ENCODE measurements at places on chromosomes 7 and 10. TPM values are rescaled to one million over a fixed set of nuclear protein-coding genes. Genes with fewer than 3 reads are reported as not detected.

VAX1 gene
- not detected for total RNA-seq

PTF1A gene
- total RNA-seq = not detected

GRCh38 chr7:95980167-95980566, 207.8 kb downstream of the DYNC1I1 start:
- peaks cover 7% of the 10 kb centered on the region for H3K27me3 ChIP-seq
- no peak overlapping the region for H3K27ac ChIP-seq
- no peak overlapping the region for H3K4me3 ChIP-seq
- peaks cover 8% of the 10 kb centered on the region for H3K4me1 ChIP-seq
- DNase-seq = no peak

HTR7 gene
- total RNA-seq = 3.0 TPM

CDHR1 gene
- 0.24 TPM for total RNA-seq

DNA sequence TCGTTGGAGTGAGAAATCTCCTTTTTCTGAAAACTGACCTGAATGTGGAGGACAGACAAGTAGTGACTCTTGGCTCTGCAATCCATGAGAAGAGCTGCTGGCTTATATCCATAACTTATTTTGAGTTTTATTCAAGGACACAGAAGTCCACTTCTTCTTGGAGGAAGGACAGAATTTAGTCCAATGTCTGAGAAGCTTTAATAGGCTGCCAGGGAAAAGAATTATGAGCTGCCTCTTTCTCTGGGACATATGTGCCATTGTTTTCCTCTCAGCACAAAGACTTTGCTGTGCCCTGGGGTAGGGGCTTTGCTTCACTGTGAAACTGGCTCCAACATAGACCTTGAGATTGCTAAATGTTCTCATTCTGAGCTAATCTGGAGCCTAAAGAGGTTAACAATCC, 20.5 kb upstream of the AOC1 start:
- no peak overlapping the region for H3K4me3 ChIP-seq
- H3K27ac ChIP-seq = no peak overlapping the region
- H3K36me3 ChIP-seq = no peaks in the 10 kb centered on the region
- H3K27me3 ChIP-seq = peaks cover 23% of the 10 kb centered on the region

DNA sequence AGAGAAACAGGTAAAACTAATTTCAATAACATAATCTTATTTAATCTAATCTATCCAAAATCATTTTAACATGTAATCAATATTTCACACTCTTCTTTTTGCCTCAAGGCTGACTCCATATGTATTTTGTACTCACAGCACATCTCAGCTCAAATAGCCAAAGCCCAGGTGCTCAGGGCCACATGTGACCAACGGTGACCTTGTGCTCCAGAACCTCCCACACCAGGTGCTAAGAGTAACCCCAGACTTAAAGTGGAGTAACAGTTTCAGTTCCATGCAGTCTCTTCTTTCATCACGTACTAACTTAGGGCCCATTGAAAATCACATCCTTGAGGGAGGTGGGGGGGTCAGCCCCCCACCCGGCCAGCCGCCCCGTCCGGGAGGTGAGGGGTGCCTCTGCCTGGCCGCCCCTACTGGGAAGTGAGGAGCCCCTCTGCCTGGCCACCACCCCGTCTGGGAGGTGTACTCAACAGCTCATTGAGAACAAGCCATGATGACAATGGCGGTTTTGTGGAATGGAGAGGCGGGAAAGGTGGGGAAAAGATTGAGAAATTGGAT, 47.3 kb downstream of the NCAPG2 start:
- no peak overlapping the region for H3K4me3 ChIP-seq
- peaks cover under 1% of the 10 kb centered on the region for H3K4me1 ChIP-seq
- H3K27me3 ChIP-seq = no peaks in the 10 kb centered on the region
- no peak overlapping the region for H3K27ac ChIP-seq

DNA sequence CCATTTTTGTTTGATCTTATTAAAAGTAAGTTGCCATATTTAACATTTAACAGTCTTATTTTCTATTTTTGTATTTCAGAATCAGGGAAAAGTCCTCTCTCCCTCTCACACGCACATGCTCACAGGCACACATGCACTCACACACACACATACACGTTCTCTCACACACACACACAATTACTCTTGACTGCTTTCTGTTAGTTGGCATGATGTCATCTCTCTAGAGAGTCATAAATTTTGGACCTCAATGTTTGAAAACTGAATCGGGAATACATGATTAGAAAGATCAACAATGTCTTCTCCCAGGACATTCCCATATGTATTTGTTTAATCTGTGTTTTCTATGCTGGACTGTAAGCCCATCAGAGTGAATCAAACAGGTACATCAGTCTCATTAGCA, 165.7 kb upstream of the AHR start:
- H3K4me1 ChIP-seq = peaks cover 19% of the 10 kb centered on the region
- no peaks in the 10 kb centered on the region for H3K27me3 ChIP-seq
- H3K4me3 ChIP-seq = no peak overlapping the region

DNA sequence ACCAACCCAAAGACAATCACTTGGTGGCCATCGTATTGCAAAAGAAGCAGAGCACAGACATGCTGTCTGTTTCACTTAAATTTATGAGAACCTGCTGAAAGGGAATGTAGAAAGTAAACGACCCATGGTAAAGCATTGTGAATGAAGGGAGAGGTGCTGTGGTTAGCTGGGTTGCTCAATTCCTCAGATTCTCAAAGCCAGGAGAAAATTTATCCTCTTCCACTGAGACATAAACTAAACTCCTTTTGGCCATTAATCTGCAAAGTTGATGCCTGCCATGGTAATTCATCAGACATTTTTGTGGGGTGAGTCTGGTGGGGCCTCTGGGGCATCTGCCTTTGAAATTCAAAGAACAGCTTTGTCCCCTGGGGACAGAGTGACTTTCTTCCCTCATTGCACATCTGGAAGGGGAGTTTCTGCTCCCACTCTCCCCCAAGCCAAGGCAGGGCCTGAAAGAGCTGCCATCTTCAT, 951.0 kb downstream of the LRMDA start:
- H3K27me3 ChIP-seq = no peaks in the 10 kb centered on the region
- no peak overlapping the region for H3K4me3 ChIP-seq
- peaks cover 13% of the 10 kb centered on the region for H3K4me1 ChIP-seq

- DNase-seq = no peak
- H3K36me3 ChIP-seq = no peaks in the 10 kb centered on the region
- H3K4me1 ChIP-seq = peaks cover 13% of the 10 kb centered on the region
- peaks cover 3% of the 10 kb centered on the region for H3K27me3 ChIP-seq
- no peak overlapping the region for H3K4me3 ChIP-seq
Observed at GRCh38 chr7:43041724-43042123, 70.7 kb upstream of the HECW1 start.

DNA sequence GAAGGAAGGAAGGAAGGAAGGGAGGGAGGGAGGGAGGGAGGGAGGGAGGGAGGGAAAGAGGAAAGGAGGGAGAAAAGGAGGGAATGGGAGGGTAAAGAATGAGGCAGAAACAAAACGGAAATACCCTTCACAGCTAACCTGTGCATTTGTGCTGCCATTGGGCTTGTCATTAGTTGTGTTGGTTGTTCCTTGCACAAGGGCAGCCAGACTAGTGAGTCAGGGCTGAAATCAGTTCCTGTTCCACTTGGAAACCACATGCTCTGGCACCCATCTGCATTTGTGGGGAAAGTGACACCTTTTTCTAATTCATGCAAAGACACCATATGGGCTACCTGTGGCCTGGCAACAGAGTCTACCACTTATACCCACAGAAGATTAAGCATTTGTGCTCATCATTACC, 1004.0 kb upstream of the C7orf33 start:
- no peak overlapping the region for H3K27ac ChIP-seq
- no peaks in the 10 kb centered on the region for H3K36me3 ChIP-seq
- no peaks in the 10 kb centered on the region for H3K4me1 ChIP-seq
- peaks cover 8% of the 10 kb centered on the region for H3K27me3 ChIP-seq
- no peak overlapping the region for H3K4me3 ChIP-seq

PROSER2 gene
- total RNA-seq = 16.9 TPM

DNA sequence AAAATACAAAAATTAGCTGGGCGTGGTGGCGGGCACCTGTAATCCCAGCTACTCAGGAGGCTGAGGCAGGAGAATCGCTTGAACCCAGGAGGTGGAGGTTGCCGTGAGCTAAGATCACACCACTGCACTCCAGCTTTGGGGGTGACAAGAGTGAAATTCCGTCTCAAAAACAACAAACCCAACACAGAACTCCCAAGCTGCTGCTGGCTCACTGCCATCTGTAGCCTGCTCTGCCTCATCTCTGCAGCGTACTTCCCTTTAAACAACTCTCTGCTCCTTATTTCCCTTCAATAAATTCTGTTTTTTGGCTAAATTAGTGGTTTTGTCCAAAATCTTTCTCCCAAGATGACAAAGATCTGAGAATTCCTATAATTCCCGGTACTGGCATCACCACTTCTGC, 189.2 kb upstream of the GALNT17 start:
- no peak overlapping the region for H3K4me3 ChIP-seq
- peaks cover 20% of the 10 kb centered on the region for H3K27me3 ChIP-seq
- no peak overlapping the region for H3K27ac ChIP-seq
- H3K4me1 ChIP-seq = no peaks in the 10 kb centered on the region
- peak; percentile 31 for DNase-seq

TRIM4 gene
- total RNA-seq = 14.1 TPM

Data from mesothelial cell of epicardium (in vitro differentiated cells).